ENCODE measurements at places on chromosomes 7 and 10.

DNA sequence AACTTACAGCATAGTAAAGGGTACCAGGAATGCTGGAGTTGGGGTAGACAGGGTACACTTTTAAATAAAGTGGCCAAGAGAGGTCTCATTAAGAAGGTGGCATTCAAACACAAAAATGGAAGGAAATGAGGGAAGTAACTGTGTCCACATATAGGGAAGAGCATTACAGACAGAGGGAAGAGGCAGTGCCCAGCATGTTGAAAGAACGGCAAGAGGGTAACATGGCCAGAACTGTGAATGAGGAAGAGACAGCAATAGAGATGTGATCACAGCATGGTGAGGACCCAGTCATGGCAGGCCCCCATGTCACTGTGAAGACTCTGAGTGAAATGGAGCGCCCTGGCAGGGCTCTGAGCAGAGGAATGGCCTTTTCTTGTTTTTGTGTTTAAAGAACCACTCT lies 35.1 kb upstream of the ZNRF2 start:
- DNase-seq = no peak

DNA sequence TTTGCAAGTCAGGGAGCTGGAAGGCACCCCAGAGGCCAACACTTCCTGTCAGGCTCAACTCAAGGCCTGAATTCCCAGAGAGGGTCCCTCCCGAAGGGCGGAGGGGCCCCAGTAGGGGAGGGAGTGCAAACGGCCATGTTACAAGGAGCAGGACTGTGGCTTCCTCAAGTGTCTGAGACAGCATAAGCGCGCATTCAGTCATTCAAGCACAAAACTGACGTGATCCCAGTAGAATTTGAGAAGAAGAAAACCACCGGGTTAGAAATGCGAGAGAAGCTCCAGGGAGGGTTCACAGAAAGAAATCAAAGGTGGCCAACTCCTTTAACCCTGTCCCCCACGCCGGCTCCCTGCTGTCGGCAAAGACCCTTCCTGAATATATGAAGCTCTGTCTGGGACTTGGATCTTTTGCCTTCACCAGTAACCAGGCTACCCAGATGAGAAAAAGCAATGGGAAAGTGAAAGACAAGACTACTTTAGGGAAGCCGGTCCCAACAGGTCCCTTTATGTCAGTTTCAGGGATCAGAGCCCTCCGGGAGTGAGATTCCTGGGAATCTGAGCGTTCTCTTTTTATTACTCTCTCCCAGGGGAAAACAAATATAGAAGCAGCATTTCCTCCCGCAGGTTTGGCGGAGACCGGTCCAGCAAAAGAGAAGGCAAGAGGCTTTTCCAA lies 1.3 kb downstream of the AFAP1L2 start:
- DNase-seq = no peak

DNA sequence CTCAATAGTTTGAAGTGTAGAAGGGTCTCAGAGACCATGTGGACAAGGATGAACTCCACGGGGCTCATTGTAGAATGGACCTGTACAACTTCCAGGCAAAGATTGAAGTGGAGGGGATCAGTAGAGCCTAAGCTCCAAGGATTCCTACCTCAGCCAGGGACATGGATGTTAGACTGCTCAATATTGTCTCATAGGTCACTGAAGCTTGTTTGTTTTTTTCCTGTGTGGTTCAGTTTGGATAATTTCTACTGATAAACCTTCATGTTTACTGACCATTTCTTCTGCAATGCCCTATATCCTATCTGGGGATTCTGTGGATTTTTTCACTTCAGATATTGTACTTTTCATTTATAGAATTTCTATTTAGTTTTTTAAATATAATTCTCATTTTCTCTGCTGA lies 8.9 kb downstream of the DYDC2 start:
- no peak for DNase-seq

DNA sequence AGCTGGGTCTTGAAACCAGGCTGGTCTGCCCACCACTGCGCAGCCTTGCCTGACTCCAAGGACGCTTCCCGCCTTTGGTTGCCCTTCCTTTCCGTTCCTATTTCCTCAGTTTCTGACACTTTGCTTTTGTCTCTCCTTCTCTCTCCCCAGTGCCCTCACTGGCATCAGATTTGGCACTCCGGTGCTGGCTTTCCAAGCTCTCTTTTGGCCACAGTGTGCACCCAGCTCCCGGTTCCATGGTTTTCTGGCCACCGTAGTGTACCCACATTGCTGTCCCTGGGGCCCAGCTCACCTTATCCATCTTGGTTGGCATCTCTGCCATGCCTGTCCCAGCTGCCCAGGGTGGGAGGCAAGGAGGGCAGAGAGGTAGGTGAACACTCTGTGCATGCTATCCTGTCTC lies 142.2 kb downstream of the PLXNA4 start:
- no peak for DNase-seq

- DNase-seq = no peak
These were observed 31.9 kb downstream of the PIP4K2A start for GRCh38 chr10:22682237-22683139.

DNA sequence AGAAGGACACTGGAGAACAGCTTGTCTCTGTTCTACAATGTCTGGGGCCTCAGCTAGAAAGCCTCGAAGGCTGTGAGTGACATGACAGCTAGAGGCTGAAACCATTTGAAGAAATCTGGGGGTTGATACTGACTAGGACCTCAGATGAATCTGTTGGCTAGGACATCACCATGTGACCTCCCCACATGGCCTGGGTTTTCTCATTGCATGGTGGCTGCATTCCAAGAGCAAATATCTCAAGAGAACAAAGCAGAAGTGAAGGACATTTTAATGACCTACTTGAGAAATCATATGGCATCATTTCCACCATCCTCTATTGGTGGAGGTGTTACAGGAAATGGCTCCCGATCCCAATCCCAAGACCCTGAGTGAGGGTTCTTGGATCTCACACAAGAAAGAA lies 450.6 kb upstream of the AUTS2 start:
- no peak for DNase-seq

- DNase-seq = no peak
These were observed 1081.5 kb upstream of the C7orf33 start for GRCh38 chr7:147509035-147509501.

GRCh38 chr7:85095366-85095765 lies 91.5 kb downstream of the SEMA3D start:
- DNase-seq = no peak

- DNase-seq = peak; percentile 52
These were observed 6.0 kb upstream of the SLC29A3 start for GRCh38 chr10:71312811-71313789.

- DNase-seq = no peak
These were observed 28.8 kb downstream of the PAX2 start for GRCh38 chr10:100774223-100774622.

- DNase-seq = no peak
These were observed 178.6 kb upstream of the INHBA start for GRCh38 chr7:41881331-41882130.

DNA sequence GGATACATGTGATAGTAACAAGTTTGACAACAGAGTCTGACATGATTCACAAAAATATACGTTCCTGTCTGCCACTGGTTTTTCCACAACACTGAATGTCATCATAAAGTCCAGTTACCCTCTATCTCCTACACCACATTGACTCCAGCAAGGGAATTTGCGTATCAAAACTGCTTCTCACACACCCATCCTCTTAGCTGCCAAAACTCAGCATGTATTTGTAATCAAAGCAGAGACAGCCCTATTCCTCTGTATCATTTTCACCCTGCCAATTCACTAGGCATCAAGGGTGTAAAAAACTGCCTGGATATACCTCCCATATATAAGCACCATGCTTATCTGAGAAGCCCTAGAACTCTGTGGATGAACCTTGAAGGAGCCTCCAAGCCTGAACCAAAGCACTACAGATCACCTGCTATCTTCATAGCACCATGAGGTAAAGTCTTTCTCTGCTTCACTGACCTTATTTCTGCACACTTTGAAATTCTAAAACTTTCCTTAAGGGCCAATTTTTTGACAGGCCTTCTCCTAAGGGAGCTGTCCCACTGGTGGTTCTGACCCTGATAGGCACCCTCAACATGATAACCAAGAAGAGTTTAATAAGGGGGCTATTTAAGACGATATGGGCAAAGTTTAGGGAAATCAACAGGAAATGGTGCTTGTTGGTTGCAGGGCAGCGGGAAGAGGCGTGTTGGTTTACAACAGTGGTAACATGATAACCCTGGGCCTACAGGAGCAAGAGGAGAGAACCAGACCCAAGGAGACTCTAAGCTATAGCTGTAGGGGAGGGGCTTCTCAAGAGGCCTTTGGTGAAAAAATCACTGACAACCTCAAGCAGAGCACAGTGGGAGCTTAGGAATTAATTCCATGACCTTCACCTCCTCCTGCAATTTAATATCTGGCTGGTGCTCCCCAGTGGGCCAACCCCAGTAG lies at the start of gene IFIT1B:
IFIT1B (plus strand) TSS at position 352 of the 933 bp plus-strand sequence; CDS start at position 432, 80 bp downstream.
- no peak for DNase-seq

GRCh38 chr10:25453619-25454018 lies 278.8 kb downstream of the GPR158 start:
- DNase-seq = no peak

DNA sequence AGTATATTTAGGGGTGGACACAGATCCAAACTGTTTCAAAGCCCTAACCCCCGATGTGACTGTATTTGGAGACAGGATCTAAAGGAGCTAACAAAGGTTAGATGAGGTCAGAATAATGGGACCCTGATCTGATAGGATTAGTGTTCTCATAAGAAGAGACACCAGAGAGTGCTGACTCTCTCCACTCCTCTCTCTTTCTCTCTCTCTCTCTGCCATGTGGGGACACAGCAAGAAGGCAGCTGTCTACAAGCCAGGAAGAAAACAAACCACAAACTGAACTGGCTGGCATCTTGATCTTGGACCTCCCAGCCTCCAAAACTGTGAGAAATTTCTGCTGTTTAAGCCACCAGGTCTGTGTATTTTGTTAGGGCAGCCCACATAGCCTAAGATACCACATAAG lies 84.7 kb upstream of the KDM7A start:
- no peak for DNase-seq

DNA sequence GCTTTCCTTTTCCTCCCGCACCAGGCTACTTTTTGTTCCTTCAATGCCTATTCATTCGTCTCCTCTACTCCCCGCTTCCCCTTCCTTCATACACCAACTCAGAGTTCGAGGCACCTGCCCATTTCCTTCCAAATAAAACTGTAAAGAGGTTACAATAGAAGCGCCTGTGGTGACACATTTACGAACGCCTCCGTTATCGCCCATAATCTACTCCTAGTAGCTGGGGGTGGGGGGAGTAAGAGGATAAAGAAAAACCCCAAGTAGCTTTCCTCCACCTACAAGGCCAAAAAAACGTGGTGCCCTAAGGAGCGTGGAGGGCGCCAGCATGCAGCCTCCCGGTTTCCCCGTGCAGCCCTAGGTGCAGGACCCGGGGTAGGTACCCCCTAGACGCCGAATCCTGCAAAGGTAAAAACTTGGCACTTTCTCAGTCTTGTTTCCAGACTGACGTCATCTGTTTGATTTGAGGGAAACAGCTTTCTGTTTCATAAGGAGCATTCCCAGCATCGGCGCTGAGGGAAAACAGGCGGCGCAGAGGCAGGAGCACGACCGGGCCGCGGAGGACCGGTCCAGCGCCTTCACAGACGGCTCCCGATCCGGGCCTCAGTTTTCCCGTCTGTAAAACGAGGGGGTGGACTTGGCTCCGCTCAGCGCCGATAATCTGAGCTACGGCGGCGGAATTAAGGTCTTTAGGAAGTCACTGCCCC lies 922 bp downstream of the PPA1 start:
- no peak for DNase-seq

GRCh38 chr10:82762641-82763040 lies 887.6 kb downstream of the NRG3 start:
- no peak for DNase-seq

- DNase-seq = no peak
These were observed 54.5 kb downstream of the ELMO1 start for GRCh38 chr7:37394158-37394557.

- DNase-seq = no peak
These were observed 94.9 kb downstream of the CCDC7 start for GRCh38 chr10:32540691-32541470.

- no peak for DNase-seq
These were observed 82.5 kb downstream of the RNLS start for GRCh38 chr10:88500656-88501055.

DNA sequence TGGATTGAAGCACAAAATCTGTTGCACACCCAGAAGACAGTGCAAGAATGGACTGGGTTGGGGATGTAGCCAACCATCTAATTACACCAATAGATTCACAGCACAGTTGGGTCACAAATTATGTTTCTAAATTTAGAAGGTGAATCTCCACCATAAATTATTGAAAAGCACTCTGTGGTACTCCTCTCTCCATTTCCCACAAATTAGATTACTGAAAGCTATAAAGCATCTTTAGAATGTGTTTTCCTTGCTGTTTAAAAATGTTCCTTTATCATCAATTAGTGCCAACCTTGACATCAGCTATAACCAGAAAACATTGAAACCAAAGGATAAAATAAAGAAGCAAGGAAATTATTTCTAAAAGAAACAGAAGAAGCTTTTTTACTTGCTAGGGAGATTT lies 39.9 kb upstream of the HDAC9 start:
- no peak for DNase-seq

GRCh38 chr10:43585981-43586729 lies 11.7 kb upstream of the ZNF239 start:
- DNase-seq = no peak

GRCh38 chr10:95276367-95277200 lies 14.2 kb downstream of the PDLIM1 start:
- DNase-seq = no peak

DNA sequence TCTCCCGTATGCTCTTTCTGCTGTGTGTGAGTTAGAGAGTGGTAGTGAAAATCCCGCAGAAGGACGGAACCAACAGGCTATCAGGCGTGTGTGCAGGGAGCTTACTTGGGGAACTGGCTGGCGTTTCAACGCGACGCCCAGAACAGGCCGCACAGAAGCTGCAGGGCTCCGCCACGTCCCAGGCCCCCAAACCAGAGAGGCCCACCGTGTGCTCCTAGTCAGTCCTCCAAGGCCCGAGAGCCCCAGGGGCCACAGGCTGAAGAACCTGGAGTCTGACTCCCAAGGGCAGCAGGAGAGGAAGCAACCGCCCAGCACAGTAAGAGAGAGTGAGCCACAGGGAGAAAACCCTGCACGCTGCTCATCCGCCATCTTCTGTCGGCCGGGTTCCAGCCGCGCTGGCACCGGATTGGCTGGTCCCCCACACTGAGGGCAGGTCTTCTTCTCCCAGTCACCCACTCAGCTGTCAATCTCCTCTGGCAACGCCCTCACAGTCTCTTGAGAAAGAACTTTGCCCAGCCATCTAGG lies 730.6 kb upstream of the VSTM2A start:
- no peak for DNase-seq

- DNase-seq = no peak
These were observed 2.7 kb downstream of the TMEM176A start for GRCh38 chr7:150803161-150803860.
